ENCODE measurements at places on chromosomes 16 and 17.

DNA sequence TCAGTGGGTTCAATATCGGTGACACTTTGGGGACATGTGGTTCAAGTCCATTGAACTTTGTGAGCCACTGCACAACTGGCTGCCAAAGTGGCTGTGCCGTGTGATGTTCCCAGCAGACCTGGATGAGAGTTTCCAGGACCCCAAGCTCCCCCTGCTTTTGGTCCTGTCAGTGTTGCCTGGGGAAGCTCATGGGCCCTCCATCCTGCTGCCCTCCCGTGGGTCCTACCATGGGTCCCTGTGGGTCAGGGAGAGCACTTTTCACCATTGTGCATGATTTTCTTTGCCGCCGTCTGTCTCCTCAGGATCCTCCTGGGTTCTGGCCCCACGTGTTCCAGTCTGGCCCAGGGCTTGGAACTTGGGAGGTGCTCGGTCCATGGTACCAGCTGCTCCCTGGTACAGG lies 38.1 kb downstream of the LGALS9 start:
- no peak for DNase-seq

GRCh38 chr17:75087182-75087557 lies 584 bp upstream of the SLC16A5 start:
- DNase-seq, result no peak

GRCh38 chr17:9931144-9931741 lies 26.2 kb upstream of the RCVRN start:
- DNase-seq, result no peak

- DNase-seq, result no peak
Measured at GRCh38 chr16:15948532-15949209, 745 bp upstream of the ABCC1 start.

DNA sequence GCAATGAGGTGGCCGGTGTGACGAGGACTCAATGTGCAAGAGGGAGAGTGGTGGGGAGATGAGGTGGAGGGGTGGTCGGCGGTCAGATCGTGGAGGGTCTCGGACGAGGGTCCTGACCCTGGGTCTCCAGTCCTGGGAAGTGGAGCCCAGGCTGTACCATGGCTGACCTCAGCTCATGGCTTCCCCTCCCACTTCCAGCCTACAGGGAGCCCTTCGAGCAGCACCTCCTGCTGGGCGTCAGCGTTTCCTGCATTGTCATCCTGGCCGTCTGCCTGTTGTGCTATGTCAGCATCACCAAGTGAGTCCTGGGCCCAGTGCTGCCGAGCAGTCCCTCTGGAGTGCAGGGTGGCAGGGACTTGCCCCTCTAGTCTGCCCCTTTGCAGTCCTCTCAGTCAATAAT lies 41.8 kb downstream of the IL4R start:
- no peak for DNase-seq

- peak; percentile 73 for DNase-seq
Measured at GRCh38 chr17:18626152-18626870, 17.9 kb downstream of the TBC1D28 start.

- no peak for DNase-seq
Measured at GRCh38 chr17:7043497-7044198, at the start of gene SLC16A11. TSS of gene SLC16A11 (minus strand) at chr17:7044092. CDS start at chr17:7043513, 579 bp downstream.
